ENCODE measurements at places on chromosomes 13 and 19. TPM values are rescaled to one million over a fixed set of nuclear protein-coding genes. Genes with fewer than 3 reads are reported as not detected.
A peak's percentile ranks its signal among the peaks of the same experiment; 100 is the strongest.

DNA sequence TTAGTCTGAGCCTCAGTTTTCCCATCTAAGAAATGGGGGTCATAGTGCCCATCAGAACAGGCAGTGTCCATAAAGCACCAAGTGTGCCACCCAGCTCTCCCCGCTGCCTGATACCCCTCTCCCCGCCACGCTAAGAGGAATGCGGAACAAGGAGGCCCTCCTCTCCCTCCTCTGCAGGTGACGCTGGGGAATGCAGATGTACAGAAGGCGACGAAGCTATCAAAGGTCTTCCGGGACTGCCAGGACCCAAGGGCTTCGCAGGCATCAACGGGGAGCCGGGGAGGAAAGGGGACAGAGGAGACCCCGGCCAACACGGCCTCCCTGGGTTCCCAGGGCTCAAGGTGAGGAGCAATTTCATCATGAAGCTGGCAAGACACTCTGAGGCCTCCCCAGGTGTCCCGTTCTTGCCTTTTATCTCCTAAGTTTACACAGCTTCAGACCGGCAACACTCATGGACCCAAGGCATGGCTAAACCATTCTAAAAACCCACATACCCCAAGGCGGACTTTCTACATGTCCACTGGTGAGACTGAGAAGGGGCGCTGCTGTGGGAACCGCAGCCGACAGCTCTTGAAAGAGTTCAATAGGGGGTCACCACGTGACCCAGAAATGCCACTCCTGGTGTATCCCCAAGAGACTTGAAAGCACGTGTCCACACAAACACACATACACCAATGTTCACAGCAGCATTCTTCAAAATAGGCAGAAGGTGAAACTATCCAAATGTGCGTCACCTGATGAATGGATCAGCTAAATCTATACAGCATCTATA is 102.7 kb downstream of the RAB20 start:
- no peak for DNase-seq
- H3K4me1 ChIP-seq: no peaks in the 10 kb centered on the region
- H3K27me3 ChIP-seq: no peaks in the 10 kb centered on the region
- H3K36me3 ChIP-seq: no peaks in the 10 kb centered on the region
- H3K4me3 ChIP-seq: no peak overlapping the region
- H3K27ac ChIP-seq: no peak overlapping the region

DNA sequence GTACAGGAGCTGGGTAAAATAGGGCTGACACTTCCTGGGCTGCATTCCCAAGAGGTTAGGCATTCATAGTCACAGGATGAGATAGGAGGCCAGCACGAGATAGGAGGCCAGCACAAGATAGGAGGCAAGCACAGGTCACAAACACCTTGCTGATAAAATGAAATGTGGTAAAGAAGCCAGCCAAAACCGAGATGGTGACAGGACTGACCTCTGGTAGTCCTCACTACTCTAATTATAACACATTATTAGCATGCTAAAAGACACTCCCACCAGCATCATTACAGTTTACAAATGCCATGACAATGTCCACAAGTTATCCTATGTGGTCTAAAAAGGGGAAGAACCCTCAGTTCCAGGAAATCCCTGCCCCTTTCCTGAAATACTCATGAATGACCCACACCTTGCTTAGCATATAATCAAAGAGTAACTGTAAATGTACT is 20.9 kb upstream of the IGSF23 start:
- no peaks in the 10 kb centered on the region for H3K27me3 ChIP-seq
- no peaks in the 10 kb centered on the region for H3K36me3 ChIP-seq
- peak; percentile 72 for DNase-seq
- H3K4me1 ChIP-seq: peaks cover 40% of the 10 kb centered on the region
- no peak overlapping the region for H3K27ac ChIP-seq

- H3K4me3 ChIP-seq: peak overlapping the region; percentile 93
- H3K27ac ChIP-seq: peak overlapping the region; percentile 98
Observed at GRCh38 chr13:40666933-40667621, 636 bp upstream of the FOXO1 start.

Gene VSTM2B
- not detected for total RNA-seq

- H3K4me3 ChIP-seq: no peak overlapping the region
- no peaks in the 10 kb centered on the region for H3K4me1 ChIP-seq
- no peak overlapping the region for H3K27ac ChIP-seq
- H3K36me3 ChIP-seq: no peaks in the 10 kb centered on the region
- no peaks in the 10 kb centered on the region for H3K27me3 ChIP-seq
Observed at GRCh38 chr13:75745387-75745786, 109.3 kb downstream of the LMO7 start.

DNA sequence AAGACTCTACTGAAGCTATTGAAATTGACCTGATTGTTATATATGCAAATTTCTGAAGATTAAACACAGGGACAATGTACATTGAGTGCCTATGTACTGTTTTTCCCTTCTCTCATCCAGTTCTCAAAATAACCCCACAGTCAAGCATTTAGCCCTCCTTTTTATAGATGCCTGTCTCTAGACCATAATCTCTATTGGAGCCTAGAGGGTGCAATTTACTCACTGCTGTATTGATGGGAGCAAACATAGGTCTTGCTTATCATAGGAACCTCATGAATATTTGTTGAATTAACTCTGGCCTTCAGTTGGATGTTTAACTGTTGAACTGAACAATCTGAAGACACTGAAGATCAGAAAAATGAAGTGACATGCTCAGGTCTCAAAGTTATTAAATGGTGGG is 183.0 kb downstream of the RFC3 start:
- no peaks in the 10 kb centered on the region for H3K4me1 ChIP-seq
- no peaks in the 10 kb centered on the region for H3K27me3 ChIP-seq
- no peak overlapping the region for H3K4me3 ChIP-seq
- no peak overlapping the region for H3K27ac ChIP-seq

- no peaks in the 10 kb centered on the region for H3K27me3 ChIP-seq
- H3K27ac ChIP-seq: no peak overlapping the region
- no peaks in the 10 kb centered on the region for H3K4me1 ChIP-seq
- H3K36me3 ChIP-seq: no peaks in the 10 kb centered on the region
Observed at GRCh38 chr13:56201834-56202233, 938.9 kb upstream of the PRR20A start.

DNA sequence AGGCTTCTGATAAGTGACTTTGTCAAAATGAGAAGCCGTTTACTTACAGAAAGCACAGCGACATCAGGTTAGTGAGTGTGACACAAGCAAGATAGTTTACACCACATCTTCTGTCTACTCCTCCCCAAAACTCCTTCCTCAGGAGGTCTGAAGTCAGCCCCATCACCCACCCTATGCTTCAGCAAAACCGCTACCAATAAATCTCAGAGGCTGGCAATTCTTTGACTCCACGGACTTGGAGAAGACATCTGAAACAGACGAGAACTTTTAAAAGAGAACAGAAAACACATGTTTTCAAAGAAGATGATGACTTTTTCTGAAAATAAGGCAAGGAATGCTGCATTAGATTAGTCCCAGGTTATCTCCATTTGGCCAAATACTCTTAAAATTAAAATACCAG is 261.1 kb downstream of the TBC1D4 start:
- no peaks in the 10 kb centered on the region for H3K36me3 ChIP-seq
- H3K27me3 ChIP-seq: no peaks in the 10 kb centered on the region
- no peak overlapping the region for H3K27ac ChIP-seq
- no peak for DNase-seq
- no peak overlapping the region for H3K4me3 ChIP-seq
- H3K4me1 ChIP-seq: no peaks in the 10 kb centered on the region

GRCh38 chr19:45484273-45484945 is 12.4 kb downstream of the RTN2 start:
- H3K36me3 ChIP-seq: no peaks in the 10 kb centered on the region
- no peak overlapping the region for H3K27ac ChIP-seq
- H3K27me3 ChIP-seq: no peaks in the 10 kb centered on the region
- DNase-seq: no peak

DNA sequence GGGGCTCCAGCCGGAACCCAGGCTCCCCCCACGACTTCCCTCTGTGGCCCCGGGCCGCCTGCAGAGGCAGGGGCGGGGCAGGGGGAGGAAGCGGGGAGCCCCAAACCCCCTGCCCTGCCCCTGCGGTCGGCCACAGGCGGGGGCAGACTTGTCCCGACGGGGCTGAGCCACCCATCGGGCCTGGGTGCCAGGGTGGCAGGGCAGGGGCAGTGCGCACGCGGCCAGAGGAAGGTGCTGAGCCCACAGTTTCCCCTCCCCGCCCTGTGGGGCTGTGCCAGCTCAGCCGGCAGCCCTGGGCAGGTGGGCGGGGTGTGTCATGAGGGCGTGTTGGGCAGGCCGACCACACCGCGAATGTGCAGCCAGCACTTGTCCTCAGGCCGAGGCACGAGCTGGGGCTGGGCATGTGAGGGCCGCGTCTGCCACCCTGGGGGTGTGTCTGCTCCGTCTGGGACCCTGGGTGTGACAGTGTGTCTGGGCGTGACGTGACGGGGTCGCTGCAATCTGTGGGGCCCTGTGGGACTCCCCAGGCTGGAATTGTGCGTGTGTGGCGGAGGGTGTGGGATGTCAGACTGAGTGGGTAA is 17.7 kb downstream of the CCDC97 start:
- peak; percentile 76 for DNase-seq
- H3K4me1 ChIP-seq: peaks cover 46% of the 10 kb centered on the region
- no peaks in the 10 kb centered on the region for H3K36me3 ChIP-seq
- H3K4me3 ChIP-seq: no peak overlapping the region
- no peaks in the 10 kb centered on the region for H3K27me3 ChIP-seq

DNA sequence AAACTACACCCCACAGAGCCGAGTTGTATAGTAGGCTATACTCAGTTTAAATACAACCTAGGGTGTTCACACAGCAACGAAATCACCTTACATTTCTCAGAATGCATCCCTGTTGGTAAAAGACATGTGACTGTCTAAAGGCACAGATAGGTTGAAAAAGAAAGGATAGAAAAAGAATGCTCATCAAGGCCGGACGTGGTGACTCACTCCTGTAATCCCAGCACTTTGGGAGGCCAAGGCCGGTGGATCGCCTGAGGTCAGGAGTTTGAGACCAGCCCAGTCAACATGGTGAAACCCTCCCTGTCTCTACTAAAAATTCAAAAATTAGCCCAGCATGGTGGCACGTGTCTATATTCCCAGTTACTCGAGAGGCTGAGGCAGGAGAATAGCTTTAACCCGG is 3.8 kb upstream of the IL17D start:
- H3K27me3 ChIP-seq: no peaks in the 10 kb centered on the region
- H3K36me3 ChIP-seq: no peaks in the 10 kb centered on the region
- no peak overlapping the region for H3K27ac ChIP-seq
- no peak overlapping the region for H3K4me3 ChIP-seq

DNA sequence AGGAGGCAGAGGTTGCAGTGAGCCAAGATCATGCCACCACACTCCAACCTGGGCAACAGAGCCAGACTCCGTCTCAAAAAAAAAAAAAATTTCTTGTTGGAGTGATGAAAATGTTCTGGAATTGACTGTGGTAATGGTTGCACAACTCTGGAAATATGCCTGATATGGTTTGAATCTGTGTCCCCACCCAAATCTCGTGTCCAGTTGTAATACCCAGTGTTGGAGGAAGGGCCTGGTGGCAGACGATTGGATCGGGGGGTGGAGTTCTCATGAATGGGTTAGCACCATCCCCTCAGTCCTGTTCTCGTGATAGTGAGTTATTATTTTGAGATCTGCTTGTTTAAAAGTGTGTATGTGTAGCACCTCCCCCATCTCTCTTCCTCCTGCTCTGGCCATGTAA is 41.1 kb upstream of the MAP3K10 start:
- H3K27ac ChIP-seq: no peak overlapping the region
- DNase-seq: no peak
- H3K4me3 ChIP-seq: no peak overlapping the region
- H3K36me3 ChIP-seq: no peaks in the 10 kb centered on the region
- H3K27me3 ChIP-seq: peaks cover 3% of the 10 kb centered on the region

DNA sequence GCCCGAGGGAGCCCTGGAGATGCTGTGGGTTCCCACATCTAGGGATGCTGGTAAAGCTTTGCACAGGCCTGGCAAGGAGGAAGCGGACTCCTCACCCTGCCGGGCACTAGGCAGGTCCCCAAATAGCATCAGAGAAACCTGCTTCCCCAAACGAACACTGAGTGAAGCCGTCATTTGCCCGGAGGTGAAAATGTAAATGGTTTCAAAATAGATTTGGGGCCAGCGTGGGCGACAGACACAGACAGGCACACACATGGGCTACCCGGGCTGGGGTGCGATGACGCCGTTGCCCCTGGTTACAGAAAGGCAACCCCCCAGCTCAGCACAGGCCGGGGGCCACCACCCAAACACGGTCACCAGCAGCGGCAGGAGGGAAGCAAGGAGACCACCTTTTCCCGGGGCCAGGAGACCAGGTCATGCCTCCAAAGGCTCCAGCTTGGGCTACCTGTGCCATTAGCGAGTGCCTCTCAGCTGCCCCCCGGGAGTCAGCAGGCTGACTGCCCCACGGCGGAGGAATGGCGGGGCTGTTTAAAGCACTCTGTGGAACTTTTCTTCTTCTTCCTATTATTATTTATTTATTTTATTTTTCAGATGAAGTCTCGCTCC is 47.5 kb upstream of the NDUFS7 start:
- H3K36me3 ChIP-seq: no peaks in the 10 kb centered on the region
- H3K27me3 ChIP-seq: no peaks in the 10 kb centered on the region
- H3K4me3 ChIP-seq: no peak overlapping the region

DNA sequence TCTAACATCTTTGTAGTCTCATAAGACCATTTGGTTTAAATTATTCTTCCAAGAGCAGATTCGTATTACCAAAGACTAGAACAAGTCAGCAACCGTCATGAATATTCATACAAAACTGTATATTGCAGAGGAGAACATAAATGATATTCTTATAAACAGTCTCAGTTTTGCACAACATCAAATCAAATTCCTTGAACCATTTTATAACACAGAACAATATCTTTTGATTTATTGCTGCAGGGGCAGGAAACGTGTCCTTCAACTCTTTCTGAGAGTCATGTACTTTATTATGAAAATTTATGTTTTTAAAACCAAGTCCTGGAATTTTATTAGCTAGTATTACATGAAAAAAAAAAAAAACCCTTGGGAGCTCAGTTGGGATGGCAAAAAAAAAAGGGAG is 26.2 kb downstream of the SIGLECL1 start:
- DNase-seq: no peak
- no peaks in the 10 kb centered on the region for H3K27me3 ChIP-seq
- H3K27ac ChIP-seq: no peak overlapping the region
- no peaks in the 10 kb centered on the region for H3K36me3 ChIP-seq
- H3K4me1 ChIP-seq: no peaks in the 10 kb centered on the region

GRCh38 chr13:112917056-112917664 is 51.9 kb upstream of the MCF2L start:
- H3K27ac ChIP-seq: no peak overlapping the region
- no peaks in the 10 kb centered on the region for H3K27me3 ChIP-seq
- H3K4me1 ChIP-seq: no peaks in the 10 kb centered on the region

GRCh38 chr13:109655206-109655600 is 131.2 kb downstream of the IRS2 start:
- no peak overlapping the region for H3K27ac ChIP-seq
- DNase-seq: no peak
- H3K4me3 ChIP-seq: no peak overlapping the region
- H3K4me1 ChIP-seq: no peaks in the 10 kb centered on the region
- H3K36me3 ChIP-seq: no peaks in the 10 kb centered on the region

Gene ZNF66
- 14.5 TPM for total RNA-seq

DNA sequence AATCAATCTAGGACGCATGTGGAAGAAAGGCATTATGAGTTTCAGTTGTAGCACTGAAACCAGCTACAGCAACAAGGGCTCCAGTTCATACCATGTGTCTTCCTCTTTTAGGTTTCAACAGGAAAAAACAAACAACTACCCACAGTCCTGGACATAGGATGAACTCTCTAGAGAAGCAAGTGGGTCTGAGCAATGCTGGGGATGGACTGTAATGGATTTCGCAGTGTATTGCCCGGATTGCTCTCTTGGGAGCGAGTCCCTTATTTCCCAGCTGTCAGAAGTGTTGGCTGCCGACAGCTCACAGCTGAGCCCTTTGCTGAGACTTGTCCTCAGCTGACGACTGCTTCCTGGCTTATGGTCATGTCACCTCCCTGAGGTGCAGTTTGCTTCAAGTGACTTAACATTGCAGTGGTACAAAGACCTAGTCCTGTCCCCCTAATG is 12.1 kb upstream of the MYCBP2 start:
- no peaks in the 10 kb centered on the region for H3K27me3 ChIP-seq
- no peaks in the 10 kb centered on the region for H3K36me3 ChIP-seq
- no peak for DNase-seq
- H3K4me3 ChIP-seq: no peak overlapping the region
- H3K4me1 ChIP-seq: no peaks in the 10 kb centered on the region
